ENCODE measurements at places on chromosomes 2 and 18. TPM values are rescaled to one million over a fixed set of nuclear protein-coding genes. Genes with fewer than 3 reads are reported as not detected.

The UBE2F gene
- 48.8 TPM for total RNA-seq

The ASB18 gene
- total RNA-seq = not detected

GRCh38 chr2:129252781-129253460 is 726.5 kb upstream of the RAB6C start:
- no peak for DNase-seq

The CELF4 gene
- 2.9 TPM for total RNA-seq

The LYPD1 gene
- total RNA-seq = 4.7 TPM

The PXDN gene
- 166 TPM for total RNA-seq

The EGR4 gene
- 0.09 TPM for total RNA-seq

The TRIB2 gene
- 89.3 TPM for total RNA-seq

The TTR gene
- total RNA-seq = 1.0 TPM

The CIAO1 gene
- total RNA-seq = 71.9 TPM

DNA sequence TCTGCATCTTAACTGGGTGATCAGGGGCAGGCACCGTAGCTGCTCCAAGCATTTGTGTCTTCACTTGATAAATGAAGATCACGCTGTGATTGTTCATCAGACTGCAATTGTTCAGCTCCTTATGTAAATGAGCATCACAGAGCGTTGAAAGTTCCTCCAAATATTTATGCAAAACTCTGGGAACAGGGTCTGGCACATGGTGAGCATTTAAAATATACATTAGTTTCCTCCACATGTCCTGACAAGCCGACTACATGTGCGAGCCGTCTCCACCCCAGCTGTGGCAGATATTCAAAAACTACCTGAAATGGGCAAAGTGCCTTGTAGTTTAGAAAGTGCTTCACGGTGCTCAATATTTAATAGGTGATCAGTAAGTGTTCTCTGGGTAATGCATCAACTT is 175.1 kb upstream of the ID2 start:
- DNase-seq = no peak

- DNase-seq = no peak
These were observed 215.6 kb downstream of the ARHGAP15 start for GRCh38 chr2:143344780-143345179.

DNA sequence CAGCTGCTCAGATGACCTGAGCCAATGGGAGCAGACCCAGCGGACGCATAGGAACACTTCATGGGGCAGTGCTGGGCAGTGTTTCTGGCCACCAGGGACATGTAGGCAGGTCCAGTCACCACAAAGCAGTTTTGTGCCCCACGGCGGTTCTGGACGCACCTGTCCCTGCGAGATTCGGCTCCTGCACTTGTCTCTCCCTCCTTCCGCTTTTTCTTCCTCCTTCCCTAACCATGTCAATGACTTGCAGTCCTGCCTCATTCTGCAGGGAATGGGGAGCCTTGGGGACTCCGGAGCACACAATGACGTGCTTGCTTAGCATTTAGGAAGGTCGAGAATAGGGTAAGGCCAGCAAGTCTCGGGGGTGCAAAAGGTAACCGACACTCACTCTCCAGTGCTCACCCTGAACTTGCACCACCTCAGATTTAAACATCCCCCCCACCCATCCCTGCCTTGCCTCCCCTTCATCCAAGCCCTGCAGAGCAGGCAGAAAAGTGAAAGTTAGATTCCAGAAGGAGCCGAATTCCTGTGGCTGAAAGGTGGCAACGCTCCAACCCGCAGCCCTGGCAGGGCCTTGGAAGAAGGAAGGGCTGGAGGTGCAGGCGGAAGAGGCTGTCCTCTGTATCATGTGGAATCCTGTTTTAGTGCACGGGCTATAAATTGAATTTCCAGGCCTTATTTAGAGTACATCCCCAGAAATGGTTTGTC is 40.5 kb upstream of the ATG16L1 start:
- no peak for DNase-seq

The MTERF4 gene
- 25.4 TPM for total RNA-seq

DNA sequence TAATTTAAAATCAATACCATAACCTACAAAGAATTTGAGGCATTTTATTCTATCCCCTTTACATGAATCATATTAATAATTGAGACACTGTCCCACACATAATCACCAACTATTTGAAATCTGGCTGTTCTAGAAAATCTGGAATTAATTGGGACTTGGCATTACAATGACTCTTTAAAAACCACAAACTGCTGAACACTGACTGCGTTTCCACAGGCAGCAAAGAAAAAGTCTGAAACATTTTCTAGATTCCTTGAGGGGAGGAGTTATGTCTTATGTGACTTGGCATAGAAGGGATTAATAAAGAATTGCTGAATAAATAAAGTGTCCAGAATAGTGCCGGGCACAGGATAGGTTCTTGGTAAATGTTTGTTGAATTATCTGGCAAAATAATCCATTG is 61.4 kb downstream of the GPR39 start:
- no peak for DNase-seq

DNA sequence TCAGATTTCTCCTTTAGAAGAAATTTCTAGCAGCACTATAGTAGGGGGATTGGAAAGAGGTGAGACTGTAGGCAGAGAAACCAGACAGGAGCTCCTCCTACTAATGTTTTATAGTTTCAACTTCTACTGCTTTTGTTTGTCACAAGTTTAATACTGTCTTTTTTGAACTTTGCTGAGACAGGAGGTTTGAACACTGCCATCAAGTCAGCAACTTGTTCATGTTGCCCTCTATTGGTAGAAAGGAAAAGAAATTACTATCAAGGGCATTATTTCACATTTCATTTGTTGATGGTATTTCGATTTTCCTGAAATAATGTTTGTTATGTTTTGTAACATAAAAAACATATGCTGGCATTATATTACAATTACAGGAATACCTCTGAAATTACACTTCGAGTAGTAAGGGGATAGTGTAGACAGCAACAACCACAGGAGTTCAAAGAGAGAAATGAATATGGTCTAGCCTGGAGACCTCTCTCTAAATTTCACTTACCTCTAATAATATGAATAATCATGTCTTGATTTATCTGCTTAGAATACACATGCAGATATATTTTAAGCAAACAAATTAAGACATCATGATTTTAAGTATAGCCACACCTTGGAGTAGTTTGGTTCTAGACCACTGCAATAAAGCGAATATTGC is 12.4 kb upstream of the CCDC88A start:
- DNase-seq = no peak

The NGEF gene
- 5.4 TPM for total RNA-seq

The MATN3 gene
- 9.1 TPM for total RNA-seq

The GYPC gene
- total RNA-seq = 28.1 TPM

- DNase-seq = no peak
These were observed 951.3 kb upstream of the ACVR2A start for GRCh38 chr2:146893500-146894041.

- no peak for DNase-seq
These were observed 68.5 kb downstream of the CTIF start for GRCh38 chr18:48607056-48607984.

DNA sequence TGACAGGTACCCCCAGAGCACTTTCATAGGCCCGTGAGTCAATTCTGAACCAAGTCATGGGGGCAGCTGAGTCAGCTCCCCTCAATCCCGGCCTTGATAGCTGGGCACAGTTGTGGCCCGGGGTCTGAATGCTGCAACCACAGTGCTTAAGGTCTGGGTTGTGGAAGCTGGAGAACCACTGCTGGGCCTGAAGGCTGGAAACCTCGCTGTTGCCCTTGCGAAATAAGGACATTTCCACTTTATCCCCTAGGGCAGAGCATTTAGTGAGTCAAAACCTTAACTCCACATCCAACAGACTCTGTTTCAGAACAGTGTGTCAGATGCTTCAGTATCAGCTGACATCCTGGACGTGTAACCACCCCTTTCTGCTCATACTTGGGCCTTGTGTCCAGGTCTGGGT is 58.6 kb downstream of the SP110 start:
- no peak for DNase-seq

DNA sequence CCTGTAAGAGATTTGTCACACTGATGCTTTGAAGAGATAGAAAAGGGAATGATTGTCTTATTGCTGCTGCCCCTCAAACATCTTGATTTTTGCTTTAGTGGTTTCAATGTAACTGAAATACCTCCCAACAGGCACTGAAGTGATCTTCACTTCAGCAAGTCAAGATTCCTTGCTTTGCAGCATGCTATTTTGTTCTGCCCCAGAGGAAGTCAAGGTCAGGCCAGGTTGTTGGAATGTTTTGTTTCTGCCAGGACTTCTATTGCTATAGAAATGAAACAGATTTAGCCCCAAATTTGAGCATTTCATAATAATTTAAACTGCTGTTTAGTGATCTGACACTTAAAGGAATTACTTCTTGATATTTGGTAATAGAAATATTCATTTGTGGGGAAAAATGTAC is 277.6 kb downstream of the ZNF804A start:
- DNase-seq = no peak

The CCBE1 gene
- total RNA-seq = 8.0 TPM

DNA sequence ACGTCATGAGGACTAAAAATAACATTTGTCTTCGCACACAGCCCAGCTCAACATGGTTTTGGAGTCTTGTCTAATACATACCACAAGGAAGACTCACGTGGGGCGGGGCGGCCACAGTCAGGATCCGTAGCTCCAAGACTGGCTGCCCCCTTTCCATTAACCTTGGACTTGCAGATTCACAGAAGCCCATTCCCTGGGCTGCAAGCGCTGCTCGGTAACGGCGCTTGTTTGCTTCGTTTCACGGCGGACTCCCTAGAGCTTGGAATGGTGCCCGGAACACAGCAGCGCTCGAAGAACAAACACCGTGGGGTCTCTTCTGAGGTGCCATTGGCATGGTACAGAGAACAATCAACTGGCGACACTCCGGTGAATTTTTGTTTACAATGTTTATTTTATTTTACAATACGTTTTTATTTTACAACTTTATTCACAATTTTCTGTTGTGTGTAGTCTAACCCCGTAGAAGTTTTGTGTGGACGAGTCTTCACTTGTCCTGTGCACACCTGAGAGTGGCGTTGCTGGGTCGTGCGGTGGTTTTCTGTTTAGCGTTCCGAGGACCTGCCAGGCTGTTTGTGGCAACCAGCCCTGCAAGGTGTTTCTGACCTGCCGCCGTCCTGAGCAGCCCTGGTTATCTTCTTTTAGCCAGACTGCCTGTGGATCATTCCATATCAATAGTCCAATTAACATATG is 126.5 kb downstream of the GALR1 start:
- DNase-seq = no peak

- no peak for DNase-seq
These were observed 134.7 kb downstream of the GBX2 start for GRCh38 chr2:236033462-236033861.

GRCh38 chr2:218129458-218130135 is 3.8 kb downstream of the CXCR2 start:
- no peak for DNase-seq

GRCh38 chr2:240226672-240227537 is 86.4 kb upstream of the OTOS start:
- no peak for DNase-seq

The TXNDC2 gene
- total RNA-seq = 0.09 TPM

- no peak for DNase-seq
These were observed 96.8 kb downstream of the DNAH6 start for GRCh38 chr2:84613082-84613481.

The SNORC gene
- 3.4 TPM for total RNA-seq

GRCh38 chr18:12571630-12572029 is 86.3 kb downstream of the SPIRE1 start:
- no peak for DNase-seq

The CTAGE1 gene
- total RNA-seq = not detected

- no peak for DNase-seq
These were observed 65.5 kb downstream of the KCNE4 start for GRCh38 chr2:223117533-223117932.

DNA sequence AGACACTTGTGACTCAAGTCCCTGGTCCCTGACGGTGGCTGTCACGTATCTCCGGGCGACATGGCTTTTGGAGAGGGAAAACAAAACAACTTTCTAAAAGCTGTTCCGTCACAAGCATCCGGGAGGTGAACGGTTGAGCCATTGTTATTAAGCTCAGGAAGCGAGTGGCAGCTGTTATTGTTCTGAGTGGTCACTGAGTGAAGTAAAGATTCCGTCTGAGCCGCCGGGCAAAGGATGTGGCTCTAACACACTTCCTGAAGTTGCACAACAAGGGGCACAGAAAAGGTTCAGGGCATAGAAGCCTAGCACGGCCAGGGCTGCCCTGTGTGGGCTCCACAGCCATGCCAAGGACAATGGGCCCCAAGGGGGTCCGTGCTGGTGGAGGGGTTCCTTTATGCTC is 24.3 kb downstream of the INPP5D start:
- no peak for DNase-seq
